PC-3 (cell line): ENCODE measurements at places on chromosomes 1 and 21. TPM values are rescaled to one million over a fixed set of nuclear protein-coding genes. Genes with fewer than 3 reads are reported as not detected.

MYCBP gene
- total RNA-seq: 16.8 and 20.3 TPM in 2 replicates

SELENBP1 gene
- total RNA-seq: 29.8 and 73.5 TPM in 2 replicates

NTRK1 gene
- 0.15 and 0.40 TPM in 2 replicates for total RNA-seq

PLA2G2C gene
- total RNA-seq: 0.12 TPM in 1 of 2 replicates, not detected in the other

NUDT4B gene
- 18.0 and 29.9 TPM in 2 replicates for total RNA-seq
